ENCODE measurements at places on chromosomes 3 and 15.

- DNase-seq, result no peak
Observed at GRCh38 chr3:138429665-138430064, 4.8 kb upstream of the ESYT3 start.

DNA sequence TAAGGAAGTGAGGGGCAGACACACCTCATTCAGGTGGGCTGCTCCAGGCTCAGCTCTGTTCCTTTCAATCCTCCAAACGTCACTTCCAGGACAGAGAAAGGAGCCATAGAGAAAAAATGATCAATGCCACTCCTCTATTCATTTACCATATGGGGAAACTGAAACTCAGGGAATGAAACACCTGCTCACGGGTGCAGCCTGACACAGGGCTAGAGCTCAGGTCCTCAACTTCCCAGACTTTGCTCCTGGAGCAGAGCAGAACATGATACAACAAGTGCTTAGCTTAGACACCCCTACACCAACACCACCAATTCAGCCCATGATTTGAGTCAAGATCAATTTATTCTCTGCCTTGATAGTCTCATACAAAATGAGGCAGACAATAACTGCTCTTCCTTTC, 58.5 kb upstream of the LPP start:
- DNase-seq, result no peak

DNA sequence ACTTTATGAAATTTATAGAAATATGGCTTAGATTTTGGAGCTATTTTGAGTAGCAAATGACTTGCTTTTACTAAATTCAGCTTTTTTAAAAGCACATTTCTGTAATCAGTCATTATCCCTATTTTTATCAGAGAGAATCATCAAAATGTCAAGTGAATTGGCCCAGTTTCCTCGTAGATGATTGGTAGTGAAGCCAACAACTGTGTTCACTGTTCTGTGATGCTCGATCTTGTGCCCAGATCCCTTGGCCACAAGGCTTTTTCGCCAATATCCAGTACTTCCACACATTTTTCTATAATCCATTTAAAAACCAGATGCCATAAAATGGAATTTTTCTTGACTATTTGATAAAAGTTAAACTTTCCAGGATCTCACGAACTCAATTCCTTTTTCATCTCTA, 336.5 kb downstream of the ZNF385D start:
- no peak for DNase-seq

DNA sequence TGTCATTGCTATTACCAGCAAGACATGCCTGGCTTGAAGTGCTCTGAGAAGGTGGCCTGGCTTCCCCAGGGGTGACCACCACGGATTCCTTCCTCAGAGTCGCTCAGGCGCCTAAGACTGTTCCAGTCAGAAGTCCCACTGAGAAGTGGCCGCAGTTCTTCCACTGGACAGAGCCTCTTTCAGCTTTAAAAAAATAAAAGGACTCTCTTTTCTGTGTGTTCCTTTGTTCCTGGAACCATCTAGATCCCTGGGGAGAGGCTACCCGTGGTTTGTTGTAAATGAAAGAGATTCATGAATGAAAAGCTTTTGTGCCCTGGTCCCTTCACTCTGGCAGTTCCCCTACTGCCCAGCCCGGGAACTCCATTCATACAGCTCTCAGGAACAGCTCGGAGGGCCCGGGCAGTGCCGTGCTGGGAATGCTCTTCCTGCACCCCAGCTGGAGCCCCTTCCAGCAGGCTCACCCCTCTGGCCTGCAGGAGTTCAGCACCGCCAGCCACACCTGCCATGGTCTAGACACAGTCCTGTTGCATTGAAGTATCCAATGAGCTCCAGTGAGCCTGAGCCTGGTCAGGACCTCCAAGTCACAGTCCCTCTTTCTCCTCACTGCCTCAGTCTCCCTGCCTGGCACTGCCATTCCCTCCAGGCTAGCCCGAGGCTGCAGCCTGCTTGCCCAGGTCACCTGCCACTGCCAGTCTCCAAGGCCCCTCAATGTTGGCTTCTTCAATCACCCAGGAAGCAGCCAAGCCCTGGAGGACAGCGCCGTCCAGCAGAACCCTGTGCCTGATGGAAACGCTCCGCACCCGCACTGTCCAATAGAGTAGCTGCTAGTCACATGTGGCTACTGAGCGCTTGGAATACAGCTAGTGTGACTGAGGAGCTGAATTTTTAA, 75.4 kb downstream of the XXYLT1 start:
- DNase-seq, result no peak

DNA sequence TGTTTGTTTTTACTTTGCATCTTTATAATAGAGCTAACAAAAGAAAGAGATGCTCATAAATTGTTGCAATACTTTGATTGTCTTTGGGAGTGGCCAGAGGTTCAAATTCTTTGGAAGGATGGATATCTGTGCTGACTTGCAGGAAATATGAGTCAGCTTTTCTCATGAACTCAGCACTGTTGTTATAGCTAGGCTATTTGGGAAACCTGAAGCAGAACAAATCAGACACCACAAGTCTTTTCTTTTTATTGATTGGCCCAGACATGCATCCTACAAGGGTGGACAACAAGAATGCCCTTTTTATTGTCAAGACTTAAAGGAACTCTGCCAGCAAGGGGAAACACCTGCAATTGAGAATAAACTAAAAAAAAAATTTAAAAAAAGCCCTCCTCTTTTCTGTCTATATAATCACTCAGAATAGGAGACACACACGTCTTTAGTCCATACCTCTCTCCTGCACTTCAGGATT, 4.6 kb upstream of the DENND4A start:
- no peak for DNase-seq

GRCh38 chr3:198081421-198081844, 121.4 kb downstream of the LMLN start:
- DNase-seq, result no peak

DNA sequence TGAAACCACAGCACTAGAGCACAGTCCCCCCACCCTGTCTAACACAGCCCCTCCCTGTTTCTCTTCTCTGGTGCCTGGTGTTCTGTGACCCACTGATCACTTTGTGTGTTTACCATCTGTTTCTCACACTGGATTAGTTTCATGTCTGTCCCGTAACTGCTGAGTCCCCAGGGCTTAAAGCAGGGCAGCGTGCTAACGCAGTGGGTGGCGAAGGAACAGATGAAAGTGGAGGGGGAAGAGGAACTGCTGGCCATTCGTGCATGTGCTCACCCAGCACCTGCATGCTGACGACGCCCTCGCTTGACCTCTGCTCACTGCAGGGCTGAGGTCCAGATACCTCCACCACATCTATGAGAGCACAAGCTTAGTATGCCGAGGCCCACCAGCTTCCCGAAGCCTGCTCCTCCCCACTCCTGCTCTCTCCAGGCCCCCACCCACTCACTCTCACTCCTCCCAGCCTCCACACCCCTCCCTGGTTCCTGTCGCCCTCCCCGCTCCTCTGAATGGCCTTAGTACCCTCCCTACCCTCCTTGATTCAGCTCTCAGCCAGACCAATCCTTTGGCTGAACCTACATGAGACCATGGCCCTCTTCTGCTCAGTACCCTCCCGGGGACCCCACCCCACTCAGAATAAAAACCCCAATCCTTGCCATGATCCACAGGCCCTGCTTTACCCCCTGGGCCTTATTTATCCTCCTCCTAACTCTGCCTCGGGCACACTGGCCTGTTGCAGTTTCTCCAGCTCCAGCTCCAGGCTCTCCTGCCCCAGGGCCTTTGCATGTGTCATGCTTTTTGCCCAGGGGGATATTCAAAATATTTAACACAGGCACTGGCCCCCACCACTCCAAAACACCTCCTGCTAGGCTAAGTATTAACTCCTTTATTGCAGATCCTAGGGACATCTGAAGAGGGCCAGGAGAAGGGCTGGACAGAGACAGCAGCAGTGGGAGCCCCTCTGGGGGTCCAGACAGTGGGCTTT, 15.1 kb upstream of the IQSEC1 start:
- peak; percentile 60 for DNase-seq

- DNase-seq, result no peak
Observed at GRCh38 chr3:54087581-54088410, 34.6 kb upstream of the CACNA2D3 start.

- no peak for DNase-seq
Observed at GRCh38 chr3:123847209-123847608, 36.9 kb downstream of the MYLK start.

DNA sequence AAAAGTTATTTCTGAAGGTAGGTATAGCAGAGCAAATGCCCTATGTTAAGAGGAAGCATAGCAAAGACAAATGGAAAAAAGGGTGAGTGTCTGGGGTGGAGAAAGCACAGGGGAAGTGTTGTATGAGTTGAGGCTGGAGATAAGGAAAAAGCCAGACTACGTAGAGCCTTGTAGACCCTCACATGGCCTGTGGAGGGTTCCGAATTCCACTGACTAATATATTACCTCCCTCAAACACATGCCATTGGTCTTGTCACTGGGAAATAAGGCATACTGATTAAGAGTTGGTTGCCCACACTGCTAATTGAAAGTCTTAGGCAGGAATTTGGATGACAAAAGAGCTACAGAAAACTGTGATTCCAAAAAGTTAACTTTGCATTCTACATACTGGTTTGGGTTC, 65.2 kb downstream of the TRAT1 start:
- no peak for DNase-seq

- no peak for DNase-seq
Observed at GRCh38 chr3:170982733-170983132, 43.8 kb downstream of the SLC2A2 start.

DNA sequence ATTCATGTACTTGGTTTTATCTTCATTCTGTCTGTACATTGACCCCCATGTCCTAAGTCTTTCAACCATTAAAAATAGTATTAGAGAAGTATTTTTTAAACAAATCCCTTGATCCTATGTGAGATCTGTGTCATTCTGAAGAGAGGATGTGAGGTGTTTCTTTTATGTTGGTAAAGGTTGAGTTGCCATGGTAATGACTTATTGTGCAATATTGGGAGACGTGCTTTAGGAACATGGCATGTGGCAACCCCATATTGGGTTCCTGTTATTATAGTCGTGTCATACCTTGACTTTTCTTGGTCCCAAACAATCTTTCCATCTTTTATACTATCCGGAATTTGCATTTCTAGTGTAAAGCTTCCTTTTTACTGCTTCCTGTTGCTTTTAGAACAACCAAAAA, 203.1 kb downstream of the KCNAB1 start:
- DNase-seq, result no peak

DNA sequence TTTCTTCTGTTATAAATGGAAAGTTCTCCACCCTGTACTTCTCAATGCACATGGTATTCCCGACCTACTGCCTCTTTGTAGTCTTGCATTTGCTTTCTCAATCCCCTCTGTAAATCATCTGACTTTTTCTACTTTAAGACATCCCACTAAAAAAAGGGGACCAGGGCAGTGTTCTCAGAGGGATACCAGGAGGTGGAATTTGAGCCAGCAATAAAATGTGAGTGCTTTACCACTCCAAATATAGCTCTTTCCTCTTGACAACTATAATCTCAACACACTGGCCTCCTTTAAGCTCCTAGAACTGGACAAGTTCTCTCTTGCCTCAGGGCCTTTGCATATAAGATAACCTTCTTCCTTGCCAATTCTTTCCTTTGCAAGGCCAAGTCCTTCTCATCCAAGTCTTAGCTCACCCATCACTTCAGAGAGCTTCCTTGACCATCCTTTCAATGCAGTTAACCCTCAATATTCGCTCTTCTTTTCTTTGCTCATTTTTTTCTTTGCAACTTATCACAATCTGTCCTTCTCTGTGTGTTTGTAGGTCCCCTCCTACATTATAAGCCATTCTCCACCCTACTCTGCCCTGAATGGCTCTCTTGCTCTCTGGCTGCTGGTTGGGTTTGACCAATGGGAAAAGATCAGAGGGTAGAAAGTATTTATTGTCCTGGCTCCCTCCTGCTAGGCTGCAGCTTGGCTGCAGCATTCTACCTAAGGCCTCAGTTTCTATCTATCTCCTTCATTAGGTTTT, 93.4 kb downstream of the PRICKLE2 start:
- DNase-seq, result no peak

- peak; percentile 71 for DNase-seq
Observed at GRCh38 chr15:76150971-76151598, 91.3 kb downstream of the TMEM266 start.

- DNase-seq, result peak; percentile 47
Observed at GRCh38 chr3:36891701-36892160, 53.1 kb downstream of the TRANK1 start.

DNA sequence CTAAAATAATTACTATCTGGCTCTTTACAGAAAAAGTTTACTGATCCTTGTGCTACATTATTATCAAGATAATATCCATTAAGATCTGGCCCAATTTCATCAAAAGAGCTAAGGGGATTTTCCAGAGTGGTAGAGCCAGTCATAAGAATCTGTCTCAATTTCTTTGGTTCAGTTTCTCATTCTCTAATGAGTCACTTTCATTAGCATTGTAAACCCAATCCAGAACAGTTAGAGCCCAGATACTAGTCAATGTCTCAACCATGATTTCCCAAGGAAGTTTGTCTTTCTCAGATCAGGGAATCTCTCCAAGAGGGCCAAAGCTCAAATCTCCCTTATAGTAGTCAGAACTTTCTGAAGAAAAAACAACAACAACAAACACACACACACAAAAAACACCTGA, 131.1 kb upstream of the PPP2R3A start:
- no peak for DNase-seq

DNA sequence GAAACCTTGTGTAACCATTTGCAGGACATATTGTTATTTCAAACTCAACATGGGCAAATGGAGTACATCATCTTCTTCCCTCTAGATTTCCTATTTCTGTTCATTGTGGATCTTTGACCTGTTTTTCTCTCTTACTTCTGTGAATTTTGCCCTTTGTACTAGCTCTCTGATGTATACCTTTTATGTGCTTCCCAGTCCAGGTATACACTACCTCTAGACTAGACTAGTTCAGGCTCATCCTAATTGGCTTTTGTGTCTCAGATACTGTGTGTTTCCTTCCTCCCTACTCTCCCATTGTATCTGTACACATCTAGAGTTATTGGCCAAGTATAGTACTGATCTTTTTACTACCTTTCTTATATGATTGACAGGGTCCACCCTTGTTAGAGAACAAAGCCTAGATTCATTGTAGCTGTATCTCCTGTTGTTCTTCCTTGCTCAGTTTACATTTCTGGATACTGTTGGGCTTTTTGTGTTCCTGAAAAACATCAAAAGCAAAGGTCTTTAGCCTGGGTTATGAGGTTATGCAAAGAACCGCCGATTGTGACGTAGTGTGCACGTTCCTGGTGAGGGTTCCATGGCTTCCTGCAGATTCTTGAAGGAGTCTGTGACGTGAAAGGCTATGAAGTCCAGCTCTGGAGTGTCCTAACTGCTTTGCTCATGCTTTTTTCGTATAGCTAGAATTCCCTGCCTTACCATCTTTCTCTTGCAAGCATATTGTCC, 167.4 kb downstream of the KLHL25 start:
- no peak for DNase-seq

GRCh38 chr3:127667119-127667681, 5.6 kb upstream of the ABTB1 start:
- DNase-seq, result no peak

- no peak for DNase-seq
Observed at GRCh38 chr15:84929795-84930603, 45.5 kb downstream of the SLC28A1 start.

Measured in CD4-positive, alpha-beta T cell treated with Interleukin-4 for 1 hour (primary cell).